ENCODE measurements at places on chromosomes 1 and 21.

- DNase-seq: no peak
These were observed 59.9 kb downstream of the VANGL2 start for GRCh38 chr1:160460214-160460642.

DNA sequence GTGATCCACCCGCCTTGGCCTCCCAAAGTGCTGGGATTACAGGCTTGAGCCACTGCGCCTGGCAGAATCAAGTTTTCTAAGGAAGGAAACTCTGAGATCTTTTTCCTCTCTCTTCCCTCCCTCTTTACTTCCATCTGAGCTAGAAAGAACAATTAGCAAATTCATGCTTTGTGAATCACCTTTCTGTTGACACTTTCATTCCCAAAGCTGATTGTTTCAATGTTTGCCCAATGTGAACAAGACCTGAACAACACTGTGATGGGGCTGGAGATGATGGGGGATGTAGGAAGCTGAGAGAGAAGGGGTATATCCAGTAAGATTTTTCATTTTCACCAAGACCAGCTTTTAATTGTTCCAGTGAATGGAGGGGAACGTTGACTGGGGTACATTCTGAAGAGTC lies 5.7 kb upstream of the TENT5B start:
- DNase-seq: no peak

DNA sequence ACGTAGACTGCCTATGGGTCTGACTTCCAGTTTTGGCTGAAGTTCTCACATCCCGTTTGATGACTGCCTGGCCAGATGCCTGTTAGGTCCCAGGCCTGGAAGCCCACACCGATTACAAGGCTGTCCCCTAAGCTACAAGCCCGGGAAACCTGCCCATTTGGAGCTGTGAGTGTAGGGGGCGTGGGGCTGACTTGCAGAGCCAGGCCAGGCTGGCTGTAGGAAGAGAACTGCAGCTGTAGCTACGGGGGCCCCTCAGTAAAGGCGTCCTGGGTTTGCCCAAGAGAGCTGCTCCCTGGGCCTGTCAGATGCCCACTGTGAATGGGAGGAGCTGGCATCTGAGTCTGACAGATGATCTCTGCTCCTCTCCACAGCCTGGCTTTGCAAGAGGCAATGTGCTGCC lies 199.7 kb downstream of the CAMTA1 start:
- no peak for DNase-seq

GRCh38 chr1:52037402-52037814 lies 3.8 kb upstream of the KTI12 start:
- no peak for DNase-seq

DNA sequence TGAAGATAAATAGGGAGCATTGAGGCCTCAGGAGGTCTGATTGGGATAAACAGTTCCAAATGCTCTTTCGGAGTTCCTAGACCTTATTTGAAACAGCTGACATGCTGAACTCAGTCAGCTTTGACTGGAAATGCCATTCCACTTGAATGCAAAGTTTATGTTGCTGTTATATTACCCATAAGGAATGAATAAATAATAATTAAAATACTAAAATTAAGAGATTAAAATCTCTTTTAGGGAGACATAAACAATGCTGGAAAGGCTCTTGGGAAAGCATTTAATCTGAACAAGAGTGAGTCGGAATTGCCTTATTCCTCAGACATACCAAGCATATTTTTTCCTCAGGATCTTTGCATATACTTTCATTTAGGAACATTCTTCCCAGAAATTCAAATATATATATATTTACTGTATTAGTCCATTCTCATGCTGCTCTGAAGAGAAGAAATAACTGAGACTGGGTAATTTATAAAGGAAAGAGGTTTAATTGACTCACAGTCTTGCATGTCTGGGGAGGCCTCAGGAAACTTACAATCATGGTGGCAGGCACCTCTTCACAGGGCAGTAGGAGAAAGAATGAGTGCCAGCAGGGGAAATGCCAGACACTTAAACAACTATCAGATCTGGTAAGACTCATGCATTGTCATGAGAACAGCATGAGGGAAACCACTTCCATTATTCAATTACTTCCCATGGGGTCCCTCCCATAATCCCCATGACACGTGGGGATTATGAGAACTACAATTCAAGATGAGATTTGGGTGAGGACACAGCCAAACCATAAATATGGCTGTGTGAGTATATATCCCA lies 318.2 kb upstream of the PLXNA2 start:
- DNase-seq: no peak

DNA sequence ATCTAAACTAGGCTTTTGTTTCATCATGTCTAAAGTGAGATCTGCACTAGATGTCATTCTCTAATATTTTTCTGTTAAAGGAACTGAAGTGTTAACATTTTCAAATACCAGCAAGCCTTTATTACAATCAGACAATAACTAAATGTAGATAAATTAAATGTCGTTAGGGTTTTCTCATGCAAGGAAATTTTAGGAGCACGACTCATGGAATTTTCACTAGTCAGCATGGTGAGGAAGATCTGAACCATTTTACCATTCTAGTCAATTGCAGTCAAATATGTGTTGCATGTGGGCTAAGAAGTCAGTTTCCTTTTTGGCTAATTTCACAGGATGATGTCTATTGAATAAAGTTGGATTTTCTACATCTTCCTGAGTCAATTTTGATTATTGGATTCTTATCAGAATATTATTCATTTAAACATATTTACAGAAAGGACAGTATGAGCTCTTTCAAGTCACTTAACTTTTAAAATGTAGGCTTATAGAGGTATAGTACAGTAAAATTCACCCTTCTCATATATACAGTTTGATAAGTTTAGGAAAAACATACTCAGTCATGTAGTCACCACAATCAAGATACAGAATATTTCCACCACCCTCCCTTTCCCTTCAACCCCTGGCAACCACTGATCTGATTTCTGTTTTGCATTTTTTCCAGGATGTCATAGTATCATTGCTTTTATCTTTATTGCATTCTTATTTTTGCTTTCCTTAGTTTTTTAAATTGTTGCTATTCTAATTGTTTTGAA lies 9.2 kb downstream of the GCSAML start:
- DNase-seq: no peak

GRCh38 chr21:34510148-34511142 lies 1.6 kb downstream of the KCNE1 start:
- no peak for DNase-seq

DNA sequence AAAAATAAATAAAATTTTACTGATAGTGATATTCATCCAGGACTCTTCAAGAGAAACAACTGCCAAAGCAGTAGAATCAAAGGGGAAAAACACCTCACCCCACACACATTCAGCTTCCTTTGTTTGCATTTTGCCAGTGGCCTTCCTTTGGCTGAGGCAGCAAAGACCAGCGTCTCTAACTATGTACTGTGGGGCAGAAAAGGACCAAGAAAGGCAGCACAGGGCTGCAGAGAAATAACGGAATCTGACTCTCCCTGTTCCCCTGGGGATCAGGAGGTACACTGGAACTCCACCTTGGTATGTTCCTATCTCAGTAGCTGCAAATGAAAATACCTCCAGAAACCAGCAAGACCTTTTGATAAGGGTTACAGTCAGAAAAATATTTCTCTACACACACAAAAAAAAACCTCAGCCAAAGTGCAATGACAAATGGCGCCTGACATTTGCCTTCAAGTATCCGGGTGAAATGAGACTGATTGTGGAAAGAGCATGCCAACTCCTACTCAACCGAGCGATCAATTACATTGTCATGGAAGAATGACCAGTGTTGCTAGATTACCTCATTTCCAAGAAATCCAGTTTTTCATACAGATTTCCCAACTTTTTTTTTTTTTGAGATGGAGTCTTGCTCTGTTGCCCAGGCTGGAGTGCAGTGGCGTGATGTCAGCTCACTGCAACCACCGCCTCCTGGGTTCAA lies 50.9 kb downstream of the TARBP1 start:
- no peak for DNase-seq

DNA sequence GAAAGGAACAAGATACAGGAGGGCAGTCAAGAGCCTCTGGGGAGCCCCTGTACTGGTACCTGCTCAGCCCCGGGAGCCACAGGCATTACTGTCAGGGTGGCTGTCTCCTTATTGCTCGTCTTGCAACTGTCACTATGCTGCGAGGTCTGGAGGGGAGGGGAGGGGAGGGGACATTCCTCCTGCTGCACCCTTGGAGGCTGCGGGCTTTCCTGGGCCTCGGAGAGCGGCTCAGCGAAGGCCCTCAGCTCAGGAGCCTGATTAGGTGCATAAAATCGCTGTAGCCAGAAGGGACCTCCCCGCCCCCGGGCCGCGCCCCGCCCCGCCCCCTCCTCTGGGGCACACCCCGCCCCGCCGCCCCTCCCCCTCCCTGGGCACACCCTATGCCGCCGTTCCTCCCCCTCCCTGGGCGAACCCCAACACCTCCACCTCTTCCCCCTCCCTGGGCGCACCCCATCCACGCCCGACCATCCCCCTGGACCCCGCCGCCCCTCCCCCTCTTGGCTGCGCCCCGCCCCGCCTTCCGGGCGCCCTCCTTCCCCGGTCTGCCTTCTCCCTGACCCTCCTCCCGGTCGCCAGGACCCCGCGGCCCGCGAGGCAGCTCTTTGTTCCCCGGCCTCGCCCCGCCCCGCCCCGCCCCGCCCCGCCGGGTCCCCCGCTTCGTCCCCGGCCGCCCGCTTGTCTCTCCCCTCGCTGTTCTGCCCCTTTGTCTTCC lies 35.5 kb downstream of the CACHD1 start:
- DNase-seq: no peak

- no peak for DNase-seq
These were observed 82.5 kb upstream of the ZNF648 start for GRCh38 chr1:182143825-182144645.

DNA sequence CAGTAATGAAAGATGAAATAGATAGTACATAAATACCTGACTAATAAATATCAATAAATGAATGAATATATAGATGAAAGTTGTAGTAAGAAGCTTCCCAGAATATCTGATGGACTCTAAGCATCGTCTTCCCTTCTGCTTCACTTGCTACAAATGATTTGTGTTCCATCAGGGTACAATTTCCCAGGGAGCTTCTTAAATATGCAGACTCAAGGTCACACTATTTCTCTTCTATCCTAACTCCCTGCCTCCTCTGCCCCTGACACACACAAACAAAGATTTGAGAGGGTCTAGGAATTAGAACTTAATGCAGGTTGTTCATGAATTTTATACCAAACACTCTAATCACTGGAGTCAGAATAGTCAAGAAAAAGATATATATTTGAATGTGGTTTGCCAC lies 415.9 kb upstream of the TMPRSS15 start:
- DNase-seq: no peak

GRCh38 chr1:187498028-187498427 lies 669.3 kb downstream of the PLA2G4A start:
- DNase-seq: no peak

- DNase-seq: peak; percentile 77
These were observed at the start of gene ID3 for GRCh38 chr1:23559136-23559984. ID3 (minus strand) TSS chr1:23559501; CDS start chr1:23559426, 75 bp downstream.

- no peak for DNase-seq
These were observed 19.7 kb downstream of the AXDND1 start for GRCh38 chr1:179385510-179385909.

GRCh38 chr1:171061425-171062143 lies 29.1 kb upstream of the FMO3 start:
- no peak for DNase-seq

- no peak for DNase-seq
These were observed 351.9 kb upstream of the CAMK1G start for GRCh38 chr1:209231476-209232156.

GRCh38 chr1:30823627-30823968 lies 66.0 kb upstream of the LAPTM5 start:
- no peak for DNase-seq

DNA sequence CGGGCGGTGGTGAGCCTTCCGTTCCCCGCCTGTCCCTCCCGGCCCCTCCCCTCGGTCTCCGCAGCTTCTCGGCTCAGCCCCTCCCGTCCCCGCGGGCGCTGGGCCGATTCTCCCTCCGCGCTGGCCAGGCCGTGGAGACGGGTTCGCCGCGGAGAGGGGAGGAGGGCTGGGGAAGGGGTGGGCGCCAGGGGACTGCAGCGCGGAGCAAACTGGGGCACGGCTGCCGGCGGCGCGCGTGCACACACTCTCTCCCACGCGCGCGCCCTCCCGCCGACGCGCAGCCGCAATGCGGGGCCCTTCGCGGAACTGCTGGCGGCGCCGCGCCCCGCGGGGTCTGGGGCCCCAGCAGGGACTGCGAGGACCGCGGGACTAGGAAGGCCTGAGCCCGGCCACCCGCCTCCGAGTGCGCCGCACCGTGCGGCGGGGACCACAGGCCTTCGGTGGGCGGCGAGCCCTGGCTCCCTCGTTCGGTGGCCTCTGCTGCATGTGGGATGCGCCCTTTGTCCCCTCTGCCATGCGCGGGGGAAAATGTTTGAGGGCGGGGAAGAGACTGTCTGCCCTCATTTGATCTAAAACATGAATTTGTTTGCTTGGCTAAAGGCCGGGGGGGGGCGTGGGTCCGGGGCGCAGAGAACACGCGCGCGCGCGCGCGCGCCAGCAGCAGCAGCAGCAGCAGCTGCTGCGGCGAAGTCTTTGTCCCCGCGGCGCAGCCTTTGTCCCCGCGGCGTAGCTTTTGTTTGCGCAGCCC lies 90.7 kb upstream of the VAMP3 start:
- DNase-seq: no peak

GRCh38 chr1:210920258-210920657 lies 213.7 kb downstream of the KCNH1 start:
- no peak for DNase-seq

GRCh38 chr1:145996433-145997015 lies at the start of gene TXNIP:
TXNIP (minus strand) TSS chr1:145996579; CDS start chr1:145996266, 313 bp downstream.
- DNase-seq: peak; percentile 86

DNA sequence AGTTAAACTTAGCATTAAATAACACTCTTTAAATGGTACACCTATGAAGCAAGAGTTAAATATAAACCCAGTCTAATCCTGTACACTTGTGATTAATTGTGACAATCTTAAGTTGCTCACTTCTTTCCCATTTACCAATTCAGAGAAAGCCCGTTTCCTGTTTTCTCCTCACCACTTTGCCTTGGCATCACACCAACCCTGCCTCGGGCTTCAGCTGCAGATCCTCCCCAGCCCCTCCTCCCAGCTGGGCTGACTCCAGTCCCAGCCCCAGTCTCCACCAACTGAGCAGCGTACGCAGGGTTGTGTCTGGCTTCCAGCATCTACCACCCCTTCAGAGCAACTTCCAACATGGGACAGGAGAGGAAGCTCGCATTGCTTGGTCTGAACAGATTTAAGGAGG lies 4.1 kb downstream of the PYCR2 start:
- no peak for DNase-seq

- DNase-seq: no peak
These were observed 72.0 kb downstream of the BEND5 start for GRCh38 chr1:48704736-48705135.

GRCh38 chr1:224732377-224733026 lies 116.4 kb downstream of the CNIH3 start:
- DNase-seq: no peak

- DNase-seq: no peak
These were observed 359.2 kb downstream of the RRAGC start for GRCh38 chr1:38500352-38500751.

DNA sequence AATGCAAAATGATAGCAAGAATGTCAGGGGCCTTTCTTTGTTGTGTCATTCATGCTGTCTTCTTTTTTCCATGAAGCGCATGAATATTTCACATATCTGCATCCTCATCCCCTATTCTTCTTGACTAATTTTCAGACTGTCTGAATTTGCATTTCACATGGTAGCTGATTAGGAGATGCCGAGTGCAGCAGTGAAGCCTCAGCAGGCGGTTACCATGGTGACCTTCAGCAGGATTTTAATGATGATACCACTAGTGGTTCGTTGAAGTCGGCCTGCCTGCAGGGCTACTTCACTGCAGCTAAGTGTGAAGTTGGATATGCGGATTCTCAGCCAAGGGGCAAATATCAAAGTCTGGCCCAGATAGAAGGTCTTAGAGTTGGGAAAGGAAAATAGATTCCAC lies 141.8 kb downstream of the NEK7 start:
- DNase-seq: no peak

All from stimulated activated CD8-positive, alpha-beta memory T cell treated with anti-CD3 and anti-CD28 coated beads, Interleukin-7, amount 100 ng/mL, for 1 hour (primary cell).